ENCODE measurements at places on chromosomes 4 and X.

- no peak for DNase-seq
These were observed 20.4 kb downstream of the TMEM131L start for GRCh38 chr4:153486281-153487151.

DNA sequence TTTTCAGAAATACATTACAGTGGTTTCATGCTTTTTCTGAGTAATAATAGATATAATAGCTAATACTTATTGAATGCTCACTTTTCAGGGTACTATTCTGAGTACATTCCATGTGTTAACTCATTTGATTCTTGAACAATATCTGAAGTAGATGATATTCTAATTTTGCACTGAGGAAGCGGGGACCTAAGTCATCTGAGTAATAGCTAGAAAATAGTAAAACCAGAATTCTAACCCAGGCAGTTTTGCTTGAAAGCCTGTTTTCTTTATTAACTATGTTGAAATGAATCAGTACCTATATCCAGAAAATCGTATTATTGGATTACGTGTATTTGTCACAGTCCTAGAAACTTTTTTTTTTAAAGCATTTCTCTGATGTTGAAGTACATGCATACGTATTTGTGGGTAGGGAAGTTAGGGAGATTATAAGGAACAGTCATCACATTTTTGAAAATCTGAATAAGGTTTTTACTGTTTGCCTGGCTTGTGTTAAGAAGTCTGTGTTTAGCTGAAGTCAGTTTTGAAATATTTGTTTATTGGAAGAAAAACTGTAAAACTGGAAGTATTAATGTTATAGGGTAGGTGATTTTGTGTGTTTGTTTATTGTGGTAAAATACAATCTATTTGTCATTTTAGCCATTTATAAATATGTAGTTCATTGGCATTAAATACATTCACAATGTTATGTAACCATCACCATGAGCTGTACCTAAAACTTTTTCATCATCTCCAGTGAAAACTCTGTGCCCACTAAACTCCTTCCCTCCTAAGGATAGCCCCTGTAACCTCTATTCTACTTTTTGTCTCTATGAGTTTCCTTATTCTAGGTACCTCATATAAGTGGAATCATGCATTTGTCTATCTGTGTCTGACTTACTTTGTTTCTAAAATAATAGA is 55.3 kb downstream of the FIP1L1 start:
- DNase-seq = no peak

DNA sequence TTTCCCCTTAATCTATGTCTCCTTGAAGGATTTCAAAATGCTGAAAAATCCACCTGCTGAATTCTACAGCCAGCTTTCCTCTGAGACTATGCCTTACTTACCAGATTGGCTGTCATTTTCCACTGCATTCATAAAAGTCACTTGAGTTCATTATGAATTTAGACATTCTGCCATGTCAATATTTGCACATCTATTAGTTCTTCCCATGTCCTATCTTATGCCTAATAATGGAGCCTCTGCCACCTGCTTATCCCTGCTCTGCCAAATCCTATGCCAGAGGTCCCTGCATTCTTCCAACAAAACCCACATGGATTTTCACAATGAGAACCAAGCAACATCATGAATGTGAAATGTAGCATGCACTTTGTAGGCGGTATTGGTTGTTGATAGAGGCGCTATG is 42.6 kb downstream of the GASK1B start:
- no peak for DNase-seq

GRCh38 chrX:13703589-13703988 is 14.7 kb downstream of the RAB9A start:
- DNase-seq = no peak

GRCh38 chr4:152259866-152260265 is 276.0 kb downstream of the FBXW7 start:
- no peak for DNase-seq

DNA sequence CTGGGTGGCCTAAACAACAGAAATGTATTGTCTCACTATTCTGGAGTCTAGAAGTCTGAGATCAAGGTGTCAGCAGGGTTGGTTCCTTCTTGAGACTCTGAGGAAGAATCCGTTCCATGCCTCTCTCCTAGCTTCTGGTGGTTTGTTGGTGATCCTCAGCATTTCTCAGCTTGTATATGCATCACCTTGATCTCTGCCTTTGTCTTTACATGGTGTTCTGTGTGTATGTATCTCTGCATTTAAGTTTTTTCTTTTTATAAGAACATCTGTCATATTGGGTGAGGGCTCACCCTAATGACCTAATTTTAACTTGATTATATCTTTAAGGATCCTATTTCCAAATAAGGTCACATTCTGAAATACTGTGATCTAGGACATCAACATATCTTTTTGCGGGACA is 50.6 kb upstream of the CD40LG start:
- no peak for DNase-seq

- DNase-seq = no peak
These were observed 333.0 kb downstream of the DCHS2 start for GRCh38 chr4:154158361-154159155.

- no peak for DNase-seq
These were observed 50.7 kb upstream of the USP38 start for GRCh38 chr4:143133977-143134376.

GRCh38 chr4:164239976-164240375 is 514.0 kb upstream of the SMIM31 start:
- no peak for DNase-seq

DNA sequence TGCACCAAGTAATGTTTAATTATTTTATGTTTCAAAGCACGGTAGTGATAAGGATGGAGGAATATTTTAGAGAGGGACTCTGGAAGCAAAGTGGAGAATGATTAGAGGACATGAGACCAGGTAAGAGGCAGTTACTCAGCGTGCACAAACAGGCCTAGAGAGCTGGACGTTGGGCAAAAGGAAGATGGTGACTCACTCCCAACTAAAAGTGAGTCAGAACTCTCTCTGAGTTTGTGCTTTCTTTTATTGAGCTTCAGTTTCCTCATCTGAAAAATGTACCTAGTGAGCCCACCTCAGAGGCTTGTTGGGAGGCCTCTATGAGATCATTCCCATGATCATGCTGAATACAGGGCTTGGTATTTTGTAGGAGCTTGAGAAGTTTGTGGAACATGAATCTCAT is 1.6 kb upstream of the ZC4H2 start:
- DNase-seq = no peak

- no peak for DNase-seq
These were observed 43.7 kb downstream of the BBS12 start for GRCh38 chr4:122775987-122776836.

DNA sequence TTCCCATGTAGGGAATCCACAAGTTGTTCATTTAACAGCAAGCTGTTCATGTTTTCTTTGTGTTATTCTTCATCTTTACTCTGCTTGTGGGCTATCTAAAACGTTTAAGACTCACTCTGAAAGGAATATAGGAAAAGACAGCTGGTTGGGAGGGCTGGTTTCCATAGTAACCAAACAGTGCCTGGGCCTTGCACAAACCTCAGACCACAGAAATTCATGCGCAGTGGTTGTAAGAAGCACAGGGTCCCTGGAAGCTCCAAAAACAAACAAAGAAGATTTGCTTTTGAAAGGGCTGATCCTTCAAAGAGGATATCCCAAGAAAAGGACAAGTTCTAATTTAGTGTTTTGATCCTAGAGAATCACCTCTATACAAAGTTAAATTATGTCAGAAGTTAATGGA is 7.8 kb downstream of the SERTM2 start:
- DNase-seq = no peak

- DNase-seq = no peak
These were observed 381.9 kb downstream of the IL1RAPL1 start for GRCh38 chrX:28969126-28969525.

DNA sequence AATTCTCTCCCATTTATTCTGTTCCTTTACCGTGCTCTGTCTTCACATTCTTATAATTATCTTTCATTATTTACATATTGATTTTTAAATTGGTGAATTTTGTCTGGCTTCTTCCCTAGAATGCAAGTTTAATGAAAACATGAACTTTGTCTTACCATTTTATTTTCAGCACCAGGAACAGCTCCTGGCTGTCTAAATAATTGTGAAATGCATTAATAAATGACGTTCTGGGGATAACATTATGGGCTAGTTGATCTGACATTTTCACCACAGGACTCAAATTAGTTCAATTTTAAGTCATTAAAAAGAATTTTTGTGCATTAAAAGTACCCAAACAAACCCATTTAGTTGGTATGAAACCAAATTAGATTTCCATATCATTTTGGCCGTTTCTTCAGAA is 97.5 kb downstream of the KCTD8 start:
- DNase-seq = no peak

GRCh38 chrX:3584415-3584996 is 128.9 kb downstream of the PRKX start:
- no peak for DNase-seq

DNA sequence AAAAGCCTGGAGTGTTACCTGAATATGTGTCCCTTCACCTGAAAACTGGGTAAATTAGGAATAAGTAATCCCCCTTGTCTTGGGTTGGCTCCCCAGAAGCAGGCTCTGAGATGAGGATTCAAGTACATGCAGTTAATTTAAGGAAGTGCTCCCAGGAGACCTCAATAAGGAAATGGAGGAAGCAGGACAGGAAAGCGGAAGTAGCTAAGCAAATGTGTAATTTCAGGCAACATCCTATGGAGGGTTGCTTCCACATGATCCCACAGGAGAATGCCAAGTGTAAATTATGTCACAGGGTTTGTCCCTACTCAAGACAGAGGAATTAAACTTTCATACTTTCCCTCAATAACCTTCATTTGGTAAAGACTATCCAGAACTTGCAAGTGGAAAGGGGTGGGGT is 48.1 kb upstream of the ARHGEF6 start:
- no peak for DNase-seq
